Activated CD4-positive, alpha-beta T cell treated with anti-CD3 and anti-CD28 coated beads for 4 hours (primary cell): ENCODE measurements at places on chromosomes 2 and 18.

DNA sequence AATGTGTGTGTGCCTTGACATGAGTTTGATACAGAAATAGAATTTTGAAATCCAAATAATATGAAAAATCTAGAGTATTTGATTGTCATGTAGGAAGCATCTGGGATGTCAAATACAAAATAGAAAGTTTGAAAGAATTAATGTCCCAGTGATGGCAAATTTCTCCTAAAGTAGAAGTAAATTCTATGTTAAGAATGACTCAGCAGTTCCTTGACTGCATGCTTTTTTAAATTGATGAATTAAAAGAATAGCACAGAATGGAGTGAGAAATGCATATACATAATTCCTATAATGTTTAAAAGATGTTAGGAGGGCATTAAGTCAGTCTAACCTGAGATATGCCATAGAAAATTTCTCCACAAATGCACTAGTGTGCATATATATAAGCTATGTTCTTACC, 357.5 kb downstream of the TMEM182 start:
- no peak for DNase-seq

- DNase-seq: no peak
Measured at GRCh38 chr18:60698901-60699300, 326.3 kb upstream of the MC4R start.

DNA sequence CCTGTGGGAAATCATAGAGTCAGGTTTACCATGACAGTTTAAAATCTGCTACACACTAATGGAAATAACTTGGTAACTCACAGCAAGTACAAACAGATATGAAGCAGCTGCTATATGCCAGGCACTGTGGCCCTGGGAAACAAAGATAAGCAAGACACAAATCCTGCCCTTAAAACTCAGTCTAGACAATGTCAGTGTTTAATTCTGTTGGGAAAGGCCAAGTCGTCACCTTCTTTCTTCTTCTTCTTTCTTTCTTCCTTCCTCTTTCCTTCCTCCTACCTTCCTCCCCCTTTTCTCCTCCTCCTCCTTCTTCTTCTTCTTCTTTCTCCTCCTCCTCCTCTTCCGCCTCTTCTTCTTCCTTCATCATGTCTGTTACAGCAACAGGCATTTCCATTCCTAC, 26.8 kb downstream of the PLEK start:
- no peak for DNase-seq

GRCh38 chr2:10146366-10147005, 23.9 kb downstream of the RRM2 start:
- DNase-seq: no peak

DNA sequence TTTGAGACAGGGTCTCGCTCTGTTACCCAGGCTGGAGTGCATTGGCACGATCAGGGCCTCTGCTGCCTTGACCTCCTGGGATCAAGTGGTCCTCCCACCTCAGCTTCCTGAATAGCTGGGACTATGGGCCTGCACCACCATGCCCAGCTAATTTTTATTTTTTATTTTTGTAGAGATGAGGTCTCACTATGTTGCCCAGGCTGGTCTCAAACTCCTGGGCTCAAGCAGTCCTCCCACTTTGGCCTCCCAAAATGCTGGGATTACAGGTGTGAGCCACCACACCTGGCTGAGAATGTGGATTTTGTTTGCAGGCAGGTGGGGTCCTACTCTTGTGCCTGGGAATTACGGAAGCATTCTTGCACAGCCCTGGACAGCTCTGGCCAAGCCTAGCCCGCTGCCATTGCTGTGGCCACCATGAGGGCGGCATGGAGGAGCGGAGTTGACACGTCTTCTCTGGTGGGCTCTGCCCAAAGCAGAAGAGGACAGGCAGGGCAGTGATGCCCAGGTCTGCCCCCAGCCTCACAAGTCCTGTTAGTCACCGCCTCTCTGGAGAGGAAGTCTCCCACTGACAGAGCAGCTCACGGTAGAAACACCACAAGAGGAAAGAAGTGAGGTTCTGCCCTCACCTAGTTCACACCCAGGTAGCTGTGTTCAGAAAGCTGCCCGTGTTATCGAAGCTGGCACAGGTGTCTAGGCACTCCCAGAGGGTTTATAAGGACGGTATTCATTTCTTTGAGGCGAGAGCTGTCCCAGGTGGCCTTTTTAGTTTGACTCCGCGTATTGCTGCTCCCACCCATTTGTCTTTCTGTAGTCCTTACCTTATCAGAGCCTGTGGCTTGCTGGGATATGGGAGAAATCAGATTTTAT, 46.2 kb downstream of the ARMC9 start:
- no peak for DNase-seq

DNA sequence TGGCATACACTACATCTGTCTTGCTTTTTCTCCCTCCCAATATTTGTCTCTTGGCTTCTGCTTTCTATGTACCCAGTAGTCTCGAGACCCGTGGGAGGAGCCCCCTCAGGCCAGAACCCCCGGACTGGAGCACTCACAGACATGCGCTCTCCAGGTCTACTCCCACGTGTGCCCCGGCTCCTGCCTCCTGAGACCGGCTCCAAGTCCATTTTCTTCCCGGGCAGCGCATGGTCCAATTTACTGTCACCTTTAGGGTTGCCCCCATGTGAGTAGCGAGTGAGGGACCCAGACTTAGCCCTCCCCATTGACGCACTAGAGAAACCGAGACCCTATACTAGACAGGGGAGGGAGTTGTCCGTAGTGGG, 11.8 kb upstream of the TEX51 start:
- DNase-seq: no peak

DNA sequence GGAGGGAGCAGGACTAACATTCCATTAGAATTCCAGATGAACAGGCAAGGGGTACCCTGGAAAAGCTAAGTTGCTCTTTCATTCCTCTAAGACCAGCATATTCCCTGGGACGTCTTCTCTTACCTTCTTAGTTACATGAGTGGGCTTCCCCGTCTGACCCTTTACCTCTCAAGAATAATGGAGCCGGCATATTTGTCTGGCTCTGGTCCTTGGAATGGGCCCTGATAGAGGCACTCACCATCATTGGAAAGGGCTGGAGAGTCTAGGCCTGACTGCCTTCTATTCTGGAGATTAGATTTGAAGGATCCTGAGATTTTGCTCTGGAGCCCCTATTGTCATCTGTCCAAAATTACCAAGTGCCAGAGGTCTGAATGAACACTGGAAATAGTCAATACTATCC, 347.5 kb downstream of the MYCN start:
- no peak for DNase-seq

DNA sequence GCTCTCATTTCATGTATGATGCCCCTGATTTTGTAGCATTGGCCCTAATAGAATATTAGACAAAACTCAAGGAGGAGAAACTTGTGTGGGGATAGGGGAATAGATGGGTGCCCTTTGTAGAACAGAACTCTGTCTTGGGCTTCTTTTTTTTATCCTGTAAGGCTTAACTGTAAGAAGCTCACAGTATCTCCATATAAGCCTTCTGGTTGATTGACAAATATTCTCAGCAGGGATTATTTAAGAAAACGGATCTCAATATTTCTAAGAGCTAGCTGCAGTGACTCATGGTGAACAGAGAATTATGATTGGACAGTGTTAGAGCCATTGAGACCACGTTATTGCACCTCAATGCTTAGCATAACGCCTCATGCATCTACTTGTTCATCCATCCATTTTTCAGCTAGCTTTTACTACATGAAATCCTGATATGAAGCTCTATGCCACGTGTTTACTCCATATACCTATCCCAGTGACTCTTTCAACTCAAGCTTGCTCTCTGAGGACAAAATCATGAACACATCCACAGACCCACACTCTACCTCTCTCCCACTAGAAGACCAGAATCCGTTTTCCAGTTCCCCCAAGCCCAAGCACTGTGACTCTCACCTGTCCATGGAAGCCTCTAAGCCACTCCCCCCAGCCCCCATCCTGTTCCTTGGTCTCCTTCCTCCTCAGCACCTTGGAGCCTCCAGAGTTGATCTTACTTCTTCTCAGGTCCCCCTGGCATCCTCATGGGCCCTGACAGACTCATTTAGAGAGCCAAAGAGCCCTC, 99.2 kb downstream of the BCL2L11 start:
- no peak for DNase-seq

DNA sequence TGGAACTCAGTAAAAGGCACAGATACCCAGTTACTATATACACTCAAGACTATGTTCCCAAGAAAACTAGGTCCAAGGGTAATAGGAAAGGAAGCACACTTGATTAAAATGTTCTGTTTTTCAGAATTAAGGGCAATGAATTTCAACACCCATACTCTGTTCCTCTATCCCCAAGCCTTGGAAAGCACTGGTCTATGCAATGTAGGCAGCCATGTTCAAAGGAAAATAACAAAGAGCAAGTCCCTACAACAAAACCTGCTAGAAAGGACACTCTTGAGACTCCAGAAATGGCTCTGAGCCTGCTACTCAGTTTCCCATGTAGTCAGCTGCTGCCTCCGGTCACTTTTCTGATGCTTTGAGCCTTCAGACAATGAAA, 6.8 kb downstream of the CYB5A start:
- no peak for DNase-seq

GRCh38 chr2:68031542-68032160, 31.2 kb downstream of the C1D start:
- no peak for DNase-seq

DNA sequence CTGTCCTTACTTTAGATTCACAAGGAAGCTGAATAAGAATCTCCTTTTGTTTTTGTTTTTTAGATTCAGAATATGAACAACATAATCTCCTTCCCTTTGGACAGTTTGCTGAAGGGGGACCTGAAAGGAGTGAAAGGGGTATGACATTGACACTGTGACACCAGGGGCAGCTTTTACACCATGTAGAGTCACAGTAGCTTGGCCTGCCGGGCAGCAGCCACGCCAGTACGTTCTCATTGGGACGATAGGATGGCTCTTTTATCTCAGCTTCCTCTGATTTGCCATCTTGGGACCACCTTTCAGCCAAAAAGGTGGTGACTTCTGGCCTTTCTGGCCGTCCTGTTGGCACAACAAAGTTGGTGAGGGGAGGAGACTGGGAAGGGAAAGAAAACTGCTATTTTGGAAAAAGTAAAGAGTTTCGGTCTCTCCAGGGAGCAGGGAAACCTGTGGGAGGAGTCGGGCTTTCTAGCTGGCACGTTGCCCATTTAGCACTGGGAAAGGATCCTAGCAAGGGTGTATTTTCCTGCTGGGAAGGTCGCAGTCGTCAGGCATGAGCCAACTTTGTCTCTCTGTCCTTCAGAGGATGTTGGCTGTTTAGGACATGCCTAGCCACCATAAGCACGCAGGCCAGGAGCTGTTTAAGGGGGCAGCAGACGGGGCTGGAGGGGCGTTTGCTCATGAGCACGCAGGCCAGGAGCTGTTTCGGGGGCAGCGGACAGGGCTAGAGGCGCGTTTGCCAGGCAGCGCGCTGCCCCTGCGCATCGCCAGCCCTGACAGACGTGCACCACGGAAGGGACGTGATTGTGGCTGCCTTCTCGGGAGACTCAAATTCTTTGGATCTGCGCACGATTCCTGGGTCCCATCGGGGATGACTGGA, 104.6 kb downstream of the ITGB1BP1 start:
- no peak for DNase-seq

GRCh38 chr18:33901894-33902512, 322.7 kb downstream of the NOL4 start:
- no peak for DNase-seq

DNA sequence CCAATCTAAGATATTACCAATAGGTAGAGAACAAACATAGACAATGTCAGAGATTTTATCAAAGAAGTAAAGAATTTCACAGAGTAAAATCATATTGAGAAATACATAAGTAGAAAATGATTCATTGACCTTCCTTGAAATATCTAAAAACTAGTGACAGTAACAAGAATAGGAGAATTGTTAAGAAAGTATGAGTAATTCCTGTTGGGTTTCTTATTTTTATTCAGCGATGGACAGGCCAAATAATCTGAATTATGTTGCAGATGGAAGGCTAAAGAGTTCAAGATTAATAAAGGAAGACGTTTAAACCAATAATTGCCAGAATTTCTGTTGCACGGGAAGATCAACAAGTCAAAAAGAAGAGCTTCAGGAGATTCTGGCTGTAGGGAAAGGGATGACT, 163.4 kb upstream of the RASGRP3 start:
- no peak for DNase-seq

DNA sequence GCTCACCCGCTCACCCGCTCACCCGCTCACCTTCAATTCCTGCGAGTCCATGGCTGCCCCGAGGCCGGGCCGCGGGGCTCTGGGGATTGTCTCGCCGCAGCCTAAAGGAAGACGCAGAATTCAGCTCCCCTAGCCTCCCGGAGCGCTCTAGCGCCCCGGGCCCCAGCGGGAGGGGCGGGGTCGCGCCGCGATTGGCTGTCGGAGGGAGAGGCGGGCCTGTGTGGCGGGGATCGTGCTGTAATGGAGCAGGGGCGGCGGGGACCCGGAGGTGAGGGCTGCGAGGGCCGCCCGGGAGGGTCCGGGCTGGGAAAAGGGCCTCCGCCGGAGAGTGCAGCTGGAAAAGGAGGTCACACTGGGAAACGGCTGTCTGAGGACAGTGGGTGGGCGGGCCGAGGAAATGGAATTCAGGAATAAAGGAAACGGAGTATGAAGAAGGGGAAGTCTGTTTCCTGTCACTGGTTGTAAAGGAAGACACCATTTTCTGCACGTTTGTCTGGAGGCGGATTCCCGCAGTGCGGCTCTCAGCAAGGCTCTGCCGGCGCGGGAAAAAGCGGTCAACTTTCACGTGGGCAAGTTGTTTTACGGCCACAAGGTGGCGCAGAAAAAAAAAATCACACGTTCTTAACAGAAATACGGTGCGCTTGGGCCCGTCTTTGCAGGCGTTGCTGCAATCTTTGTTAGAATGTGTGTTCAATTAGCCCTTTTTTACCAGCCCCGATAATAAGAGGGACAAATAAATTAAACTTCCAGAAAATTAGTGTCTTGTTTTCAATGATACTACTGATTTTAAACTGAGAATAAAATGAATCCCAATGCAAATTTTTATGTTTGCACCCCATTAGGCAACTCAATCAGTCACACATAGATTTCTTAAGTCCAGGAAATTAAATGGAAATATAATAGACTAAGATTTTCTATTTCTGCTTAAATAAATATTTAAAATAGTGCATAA, at the start of gene TTC21B:
TSS of gene TTC21B (minus strand) at position 122 of the 952 bp plus-strand sequence. CDS start at position 51, 71 bp downstream.
- peak; percentile 94 for DNase-seq

- no peak for DNase-seq
Measured at GRCh38 chr2:197852108-197852507, 47.7 kb downstream of the PLCL1 start.

GRCh38 chr2:45595721-45596435, 15.2 kb downstream of the SRBD1 start:
- no peak for DNase-seq

DNA sequence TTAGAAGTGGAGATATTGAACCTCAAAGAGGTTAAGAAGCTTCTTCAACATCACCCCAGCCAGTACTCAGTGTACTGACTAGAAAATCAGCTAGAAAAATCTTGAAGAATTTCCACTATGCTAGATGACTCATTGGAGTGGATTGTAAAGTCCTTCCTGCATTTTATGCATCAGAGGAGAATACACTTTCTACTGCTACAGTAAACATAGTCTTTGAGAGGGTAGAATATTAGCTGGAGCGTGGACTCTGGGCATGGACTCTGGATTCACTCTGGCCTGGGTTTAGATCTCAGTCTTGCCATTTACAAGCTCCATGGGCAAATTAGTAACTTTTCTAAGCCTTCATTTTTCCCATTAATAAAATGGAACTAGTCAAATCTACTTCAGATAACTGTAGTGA, 215.9 kb downstream of the IRS1 start:
- no peak for DNase-seq

GRCh38 chr2:122491011-122491410, 735.6 kb downstream of the TSN start:
- DNase-seq: no peak
